HT1080 (cell line): ENCODE measurements at places on chromosomes 7 and 10.

DNA sequence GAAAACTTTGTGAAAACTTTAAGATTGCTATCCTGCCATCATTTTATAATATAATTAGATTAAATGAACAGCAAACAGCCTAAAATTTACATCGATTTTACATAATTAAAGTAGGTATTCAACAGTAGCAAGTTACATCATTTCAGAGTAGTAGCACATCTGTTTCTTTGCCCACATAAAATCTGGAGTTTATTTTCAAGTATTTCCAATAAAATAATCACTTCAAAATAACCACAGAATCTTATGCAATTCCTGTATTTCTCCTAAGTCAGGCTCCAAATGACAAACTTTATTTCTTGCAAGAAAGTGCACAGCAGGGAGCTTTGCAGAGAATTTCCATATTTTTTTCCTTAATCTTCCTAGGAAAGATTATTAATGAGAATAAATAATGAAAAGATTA lies 82.6 kb downstream of the CUBN start:
- no peak for DNase-seq

DNA sequence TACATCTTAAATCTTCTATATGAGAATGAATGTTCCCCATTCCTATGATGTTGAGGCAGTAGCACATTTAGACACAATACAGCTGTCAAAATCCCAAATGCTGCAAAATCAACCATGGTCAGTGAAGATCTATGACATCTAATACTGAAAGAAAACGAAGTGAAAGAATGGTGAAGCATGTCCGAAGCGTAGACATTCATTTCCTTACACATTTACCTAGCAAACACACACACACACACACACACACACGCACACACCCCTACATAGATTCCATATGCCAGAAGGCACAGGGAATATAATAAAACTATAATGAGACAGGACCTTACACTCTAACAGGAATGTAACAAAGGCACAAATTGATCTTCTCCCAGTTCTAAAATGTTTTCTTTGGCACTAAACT lies 32.5 kb downstream of the CCDC6 start:
- DNase-seq = no peak

- DNase-seq = no peak
Measured at GRCh38 chr7:158479664-158480025, 108.0 kb downstream of the PTPRN2 start.

- peak; percentile 88 for DNase-seq
Measured at GRCh38 chr10:90741926-90742565, 115.8 kb downstream of the HTR7 start.

- DNase-seq = no peak
Measured at GRCh38 chr10:86087716-86088115, 278.9 kb downstream of the GRID1 start.

DNA sequence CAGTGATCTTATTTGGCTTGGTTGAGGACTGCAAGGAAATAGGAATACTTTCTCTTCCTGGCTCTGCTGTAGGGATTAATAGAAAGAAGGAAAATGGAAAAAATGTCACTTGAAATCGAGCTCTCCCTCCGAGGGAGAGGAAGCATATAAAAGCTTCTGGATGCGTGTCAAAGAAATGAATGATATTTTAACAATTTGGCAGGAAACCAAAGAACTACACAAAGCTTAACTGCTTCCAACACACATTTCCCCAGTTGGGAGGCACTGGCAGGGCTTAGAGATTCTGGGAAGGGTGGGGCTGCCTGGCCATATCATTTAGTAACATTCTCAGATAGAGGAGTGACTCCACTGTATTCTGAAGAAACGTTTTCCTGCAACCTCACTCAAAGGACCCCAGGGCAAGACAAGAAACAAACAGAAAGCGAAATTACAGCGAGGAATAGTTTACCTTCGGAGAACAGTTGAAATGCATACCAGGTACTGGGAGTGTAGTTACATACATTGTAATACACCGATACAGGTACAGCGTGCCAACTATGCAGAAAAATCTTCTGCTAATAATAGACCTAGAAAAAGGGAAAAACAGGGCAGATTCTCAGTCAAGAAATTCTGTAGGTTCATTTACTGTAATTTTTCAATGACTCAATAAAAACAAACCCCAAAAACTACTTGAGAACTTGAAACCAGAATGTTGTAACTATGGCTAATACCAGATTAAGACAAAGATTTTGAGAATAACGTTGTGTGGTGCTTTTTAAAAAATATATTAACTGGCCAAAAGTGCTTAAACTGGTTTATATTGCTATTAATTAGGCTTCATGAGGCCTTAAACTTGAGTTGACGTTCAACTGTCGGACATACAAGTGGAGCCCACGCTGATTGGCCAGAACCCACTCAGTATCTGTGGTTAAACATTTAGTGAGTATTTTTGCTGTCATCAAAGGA lies 75.7 kb upstream of the ASAH2 start:
- peak; percentile 23 for DNase-seq

DNA sequence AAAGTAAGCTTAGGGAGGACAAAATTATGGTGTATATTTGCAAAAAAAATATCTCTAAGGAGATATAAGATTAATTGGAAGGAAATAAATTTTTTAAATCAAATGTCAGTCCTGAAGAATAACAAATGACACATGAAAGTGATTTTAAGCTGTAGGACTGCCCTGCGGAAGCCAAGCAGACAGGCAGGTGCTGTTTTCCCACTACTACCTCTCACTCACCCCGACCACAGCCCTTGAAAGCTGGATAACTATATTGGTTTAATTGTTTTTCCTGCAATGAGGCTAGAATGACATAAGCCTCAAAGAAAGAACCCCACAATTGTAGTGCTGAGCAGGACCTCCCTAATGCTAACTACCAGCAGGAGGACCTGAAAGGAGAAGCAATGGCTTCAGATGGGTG lies 68.6 kb upstream of the VIPR2 start:
- DNase-seq = no peak

GRCh38 chr7:151091431-151091830 lies 5.2 kb downstream of the AGAP3 start:
- DNase-seq = no peak

GRCh38 chr7:131255242-131255641 lies 72.4 kb upstream of the MKLN1 start:
- no peak for DNase-seq

- DNase-seq = peak; percentile 72
Measured at GRCh38 chr10:69994262-69994661, 58.4 kb upstream of the MACROH2A2 start.

DNA sequence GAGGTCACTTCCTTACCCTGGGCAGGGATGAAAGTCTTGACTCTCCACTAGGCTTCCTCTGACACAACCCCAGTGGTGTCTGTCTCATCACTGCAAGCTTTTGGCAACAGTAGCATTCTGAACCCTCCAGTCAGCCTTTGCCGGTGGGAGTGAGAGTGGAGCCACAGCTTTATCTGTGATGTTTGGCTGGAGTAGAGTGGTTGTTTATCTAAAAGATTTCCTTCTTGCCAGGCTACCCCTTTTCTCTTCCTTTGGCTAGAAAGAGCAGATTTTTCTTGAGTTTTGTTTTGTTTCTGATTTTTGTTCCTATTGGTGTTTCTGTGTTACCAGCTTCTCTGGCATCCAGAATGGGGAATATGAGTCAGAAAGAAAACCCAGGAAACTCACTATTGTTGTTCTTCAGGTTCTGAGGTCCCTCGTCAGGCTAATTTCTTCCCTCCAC lies 98.9 kb upstream of the KIF5B start:
- peak; percentile 46 for DNase-seq

- DNase-seq = no peak
Measured at GRCh38 chr7:13032084-13032483, 344.7 kb downstream of the ARL4A start.

DNA sequence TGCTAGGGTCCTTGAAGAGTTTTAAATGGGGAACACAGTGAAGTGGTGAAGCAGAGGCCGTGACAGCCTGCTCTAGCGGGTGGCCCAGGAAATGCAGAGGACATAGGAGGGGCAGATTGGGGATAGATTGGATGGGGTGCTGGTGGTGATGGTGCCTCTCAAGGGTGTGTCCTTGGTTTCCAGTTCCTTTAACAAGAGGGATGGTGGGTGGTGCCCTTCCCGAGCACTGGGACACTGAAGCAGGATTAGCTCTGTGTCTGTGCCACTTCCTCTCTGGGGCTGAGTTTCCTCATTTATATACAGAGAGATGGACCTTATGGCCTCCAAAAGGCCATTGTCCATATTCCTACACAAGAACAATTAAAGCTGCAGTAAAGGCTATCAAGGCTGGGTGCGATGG lies 285.5 kb downstream of the TCF7L2 start:
- DNase-seq = no peak

- DNase-seq = no peak
Measured at GRCh38 chr7:15669443-15670090, 16.9 kb downstream of the MEOX2 start.

- no peak for DNase-seq
Measured at GRCh38 chr7:9958486-9958885, 1015.2 kb upstream of the PHF14 start.

DNA sequence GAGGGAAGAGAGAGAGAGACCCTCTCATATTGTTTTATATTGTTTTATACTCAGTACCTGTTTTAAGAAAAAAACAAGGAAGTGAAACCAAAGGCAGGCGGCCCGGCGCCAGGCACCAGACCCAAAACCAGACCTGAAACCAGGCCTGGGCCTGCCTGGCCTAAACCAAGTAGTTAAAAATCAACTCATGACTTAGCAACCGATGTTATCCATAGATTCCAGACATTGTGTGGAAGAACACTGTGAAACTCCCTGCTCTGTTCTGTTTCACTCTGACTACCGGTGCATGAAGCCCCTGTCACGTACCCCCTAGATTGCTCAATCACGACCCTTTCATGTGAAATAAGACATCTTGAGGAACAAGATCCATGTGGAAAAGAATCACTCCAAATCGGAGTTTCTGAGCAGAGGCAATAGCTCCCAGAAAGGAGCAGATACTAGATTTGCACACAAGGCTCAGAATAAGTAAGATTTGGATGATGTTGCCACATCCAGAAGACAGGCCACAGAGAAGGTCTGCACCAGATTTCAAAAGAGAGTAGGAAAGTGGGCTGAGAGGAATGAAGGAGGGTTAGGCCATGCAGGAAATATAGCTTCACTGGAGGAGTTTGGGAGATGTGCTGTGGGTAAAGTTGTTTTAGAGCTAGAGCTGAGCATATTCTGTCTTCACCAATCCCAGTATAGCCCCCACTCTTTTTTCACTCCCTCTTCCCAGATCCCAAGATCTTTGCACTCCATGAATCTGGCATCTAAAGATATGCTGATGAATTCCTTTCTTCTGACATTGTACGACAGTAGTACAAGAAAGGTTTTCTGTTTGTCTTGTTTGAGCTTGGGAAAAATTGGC lies 8.8 kb upstream of the ZNF248 start:
- no peak for DNase-seq

- DNase-seq = no peak
Measured at GRCh38 chr7:92655346-92655884, 65.2 kb upstream of the FAM133B start.

- no peak for DNase-seq
Measured at GRCh38 chr10:11856678-11857077, 33.5 kb downstream of the PROSER2 start.

GRCh38 chr7:1695800-1696454 lies 25.9 kb downstream of the ELFN1 start:
- no peak for DNase-seq

GRCh38 chr10:88027570-88027969 lies 164.1 kb downstream of the PTEN start:
- DNase-seq = no peak

DNA sequence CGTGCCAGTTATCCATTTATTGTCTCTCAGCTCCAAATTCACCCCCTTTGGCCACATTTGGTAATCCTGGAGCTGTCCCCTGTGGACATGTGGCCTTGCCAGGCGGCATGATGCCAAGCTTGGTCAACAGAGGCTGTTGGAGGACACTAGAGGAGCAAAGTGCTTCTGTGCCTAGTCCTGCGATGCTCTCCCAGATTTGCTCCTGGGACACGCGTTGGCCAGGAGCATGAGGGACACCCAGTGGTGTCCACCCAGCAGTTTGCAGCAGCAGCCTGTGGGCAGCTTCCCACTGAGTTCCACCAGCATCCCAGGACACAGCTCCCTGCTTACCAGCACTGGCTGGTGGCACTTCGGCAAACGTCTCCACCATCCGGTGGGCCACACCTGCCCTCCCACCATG lies 55.5 kb upstream of the STEAP1B start:
- DNase-seq = no peak

- no peak for DNase-seq
Measured at GRCh38 chr10:79072041-79072441, 3.3 kb downstream of the ZMIZ1 start.

GRCh38 chr10:70722820-70723424 lies 50.6 kb downstream of the ADAMTS14 start:
- peak; percentile 30 for DNase-seq

DNA sequence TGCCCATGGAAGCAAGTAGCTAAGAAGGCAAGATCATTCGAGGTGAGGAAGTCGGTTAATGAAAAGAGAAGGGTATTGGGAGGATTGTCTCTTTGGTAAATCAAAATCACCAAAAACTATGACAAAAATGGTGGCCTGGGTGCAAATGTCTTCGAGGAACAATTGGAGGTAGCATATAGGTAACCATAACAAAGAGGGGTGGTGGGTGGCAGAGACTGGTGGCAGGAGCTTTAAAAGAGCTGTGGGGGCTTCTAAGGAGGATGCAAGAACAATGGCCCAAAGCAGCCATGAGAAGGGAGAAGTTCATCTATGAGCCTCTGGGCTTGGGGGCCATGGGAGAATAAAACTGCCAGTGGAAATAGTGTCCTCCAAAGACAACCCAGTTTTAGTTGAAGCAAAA lies 172.2 kb upstream of the PDE1C start:
- no peak for DNase-seq

DNA sequence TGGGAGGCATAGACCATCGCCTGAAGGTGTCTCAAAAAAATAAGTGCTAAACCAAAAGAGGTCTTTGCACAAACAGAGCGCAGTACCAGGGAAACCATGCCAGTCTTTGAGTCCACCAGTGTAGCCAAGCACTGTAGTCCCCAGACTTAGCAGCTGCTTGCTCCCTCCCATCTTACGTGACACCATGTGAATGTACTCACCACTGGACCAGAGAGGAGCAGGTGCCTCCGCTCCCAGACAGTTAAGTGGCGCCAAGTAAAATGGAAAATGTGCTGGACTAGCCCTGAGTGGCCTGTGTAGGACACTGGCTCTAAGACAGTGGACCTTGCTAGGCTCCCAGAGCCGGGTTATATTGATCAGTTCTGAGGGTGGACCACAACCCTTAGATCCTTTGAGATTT lies 47.7 kb upstream of the PLEKHA1 start:
- DNase-seq = no peak

GRCh38 chr10:62437696-62438095 lies 63.5 kb downstream of the ZNF365 start:
- DNase-seq = peak; percentile 67

- DNase-seq = no peak
Measured at GRCh38 chr7:25694699-25695098, 457.3 kb upstream of the NFE2L3 start.

DNA sequence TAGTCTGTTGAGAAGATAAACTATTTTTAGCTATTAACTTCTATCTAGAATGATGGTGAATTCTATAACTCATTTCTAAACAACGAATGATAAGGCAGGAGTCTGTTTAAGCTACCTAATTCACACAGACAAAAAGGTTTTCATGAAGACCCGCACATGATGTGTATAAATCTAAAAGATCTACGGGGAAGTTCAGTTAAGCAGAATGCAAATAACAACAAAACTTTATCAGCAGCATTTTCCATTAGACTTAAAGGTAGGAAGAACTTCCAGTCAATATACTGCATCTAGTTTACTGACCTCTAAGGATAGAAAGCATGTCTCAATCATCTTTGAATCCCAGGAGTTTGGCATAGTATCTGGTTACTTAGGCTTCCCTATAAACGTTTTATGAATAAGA lies 62.6 kb downstream of the CDK6 start:
- DNase-seq = no peak

GRCh38 chr10:59362959-59363381 lies 621 bp upstream of the FAM13C start:
- peak; percentile 21 for DNase-seq

GRCh38 chr7:130207033-130207432 lies 627 bp upstream of the SSMEM1 start:
- no peak for DNase-seq
